Stimulated activated memory B cell treated with anti-CD40 and anti-IgM and Interleukin-4, amounts not matched to agents 10 μg/mL and 1 μg/mL and 100 μg/mL, for 72 hours (primary cell): ENCODE measurements at places on chromosomes 2 and 18.

DNA sequence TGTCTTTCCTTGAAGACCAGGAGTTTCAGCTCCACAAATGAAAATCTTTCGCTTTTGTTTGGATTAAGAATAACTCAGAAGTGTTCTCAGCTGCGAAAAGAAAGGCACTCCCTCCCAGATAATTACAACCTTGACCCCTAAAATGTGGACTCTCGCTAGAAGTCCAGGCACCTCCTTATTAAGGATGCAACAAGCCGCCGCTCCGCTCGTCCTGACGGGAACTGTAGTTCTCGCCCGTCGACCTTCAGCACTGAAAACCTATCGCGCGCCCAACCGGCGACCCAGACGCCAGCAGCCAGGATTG lies 559 bp downstream of the IMMT start:
- ATAC-seq = no peak

DNA sequence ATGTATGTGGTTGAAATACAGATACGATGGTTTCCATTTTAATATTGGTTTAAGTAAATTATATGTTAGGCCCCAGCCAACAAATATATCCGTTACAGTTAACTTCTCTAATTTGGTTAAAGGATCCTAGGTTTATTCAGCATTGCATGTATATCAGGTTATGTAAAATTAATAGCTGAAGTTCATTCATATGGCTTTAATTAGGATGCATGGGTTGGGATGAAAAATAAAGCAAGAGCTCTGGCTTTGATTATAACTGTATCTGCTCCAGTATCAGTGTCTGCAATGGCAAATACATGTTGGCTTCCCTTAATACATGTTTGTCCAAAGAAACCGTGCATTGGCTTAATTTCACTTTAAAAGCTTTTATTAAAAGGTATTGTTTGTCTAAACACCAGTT lies 435.7 kb upstream of the SETBP1 start:
- ATAC-seq = no peak

- no peak for ATAC-seq
These were observed 49.5 kb upstream of the ACYP2 start for GRCh38 chr2:54065891-54066290.

- ATAC-seq = no peak
These were observed 42.2 kb downstream of the KANSL1L start for GRCh38 chr2:210128961-210129360.

DNA sequence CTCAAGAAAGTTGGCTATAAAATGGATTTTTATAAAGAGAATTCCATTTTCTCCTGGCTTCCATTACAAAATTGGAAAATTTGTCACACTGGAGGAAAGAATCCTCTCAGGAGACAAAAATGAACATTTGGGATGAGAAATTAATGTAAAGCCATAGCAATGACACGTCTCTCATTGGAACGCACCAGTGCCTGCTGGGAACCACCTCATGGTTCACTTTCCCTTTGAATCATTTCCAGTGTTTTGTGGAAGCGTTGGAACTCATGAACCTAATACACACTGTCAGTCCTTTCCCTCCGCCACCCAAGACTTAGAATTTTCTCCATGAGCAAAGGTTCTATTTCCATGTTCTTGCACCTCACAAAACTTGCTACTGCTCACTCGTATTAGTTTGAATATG lies 21.0 kb upstream of the NRP2 start:
- no peak for ATAC-seq

DNA sequence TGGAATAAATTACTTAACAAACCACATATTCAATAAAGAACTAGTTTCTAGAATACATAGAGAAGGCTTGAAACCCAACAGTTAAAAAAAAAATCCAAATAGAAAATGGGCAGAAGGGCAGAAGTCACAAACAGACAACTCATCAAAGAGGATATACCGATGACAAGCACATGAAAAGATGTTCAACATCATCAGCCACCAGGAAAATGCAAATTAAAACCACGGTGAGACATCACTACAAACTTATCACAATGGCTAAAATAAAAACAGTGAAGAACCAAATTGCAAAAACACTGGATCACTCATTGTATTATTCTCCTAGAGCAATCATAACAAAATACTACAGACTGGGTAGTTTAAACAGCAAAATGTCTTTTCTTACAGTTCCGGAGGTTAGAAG lies 14.5 kb downstream of the SESTD1 start:
- no peak for ATAC-seq

DNA sequence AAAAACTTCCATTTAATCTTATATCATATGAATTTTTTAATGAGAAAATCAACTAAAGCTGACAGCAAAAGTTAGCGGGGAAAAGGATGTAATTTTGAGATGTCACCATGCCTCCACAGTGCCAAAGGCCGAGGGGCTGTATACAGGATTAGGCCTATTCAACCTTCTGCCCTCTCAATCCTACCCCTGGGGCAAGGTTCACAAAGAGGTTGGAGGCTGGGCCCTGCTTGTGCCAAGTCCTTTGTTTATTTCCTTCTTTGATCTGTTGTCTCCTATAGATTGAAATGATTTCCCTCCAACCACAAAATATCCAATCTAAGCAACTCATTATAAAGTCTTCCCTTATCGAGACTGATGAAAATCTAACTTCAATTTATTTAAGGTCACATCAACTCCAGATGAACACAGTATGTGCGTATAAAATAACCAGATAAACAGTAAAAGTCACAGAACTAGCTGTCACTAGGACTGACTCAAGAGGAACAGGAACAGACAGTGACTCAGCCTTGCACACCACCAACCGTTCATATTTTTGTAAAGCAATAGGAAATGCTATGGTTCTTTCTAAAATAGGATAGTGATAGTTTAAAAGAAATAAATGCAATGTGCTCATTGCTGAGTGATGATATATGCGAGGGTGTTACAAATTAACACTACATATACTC lies 95.8 kb downstream of the SLC25A12 start:
- ATAC-seq = no peak

DNA sequence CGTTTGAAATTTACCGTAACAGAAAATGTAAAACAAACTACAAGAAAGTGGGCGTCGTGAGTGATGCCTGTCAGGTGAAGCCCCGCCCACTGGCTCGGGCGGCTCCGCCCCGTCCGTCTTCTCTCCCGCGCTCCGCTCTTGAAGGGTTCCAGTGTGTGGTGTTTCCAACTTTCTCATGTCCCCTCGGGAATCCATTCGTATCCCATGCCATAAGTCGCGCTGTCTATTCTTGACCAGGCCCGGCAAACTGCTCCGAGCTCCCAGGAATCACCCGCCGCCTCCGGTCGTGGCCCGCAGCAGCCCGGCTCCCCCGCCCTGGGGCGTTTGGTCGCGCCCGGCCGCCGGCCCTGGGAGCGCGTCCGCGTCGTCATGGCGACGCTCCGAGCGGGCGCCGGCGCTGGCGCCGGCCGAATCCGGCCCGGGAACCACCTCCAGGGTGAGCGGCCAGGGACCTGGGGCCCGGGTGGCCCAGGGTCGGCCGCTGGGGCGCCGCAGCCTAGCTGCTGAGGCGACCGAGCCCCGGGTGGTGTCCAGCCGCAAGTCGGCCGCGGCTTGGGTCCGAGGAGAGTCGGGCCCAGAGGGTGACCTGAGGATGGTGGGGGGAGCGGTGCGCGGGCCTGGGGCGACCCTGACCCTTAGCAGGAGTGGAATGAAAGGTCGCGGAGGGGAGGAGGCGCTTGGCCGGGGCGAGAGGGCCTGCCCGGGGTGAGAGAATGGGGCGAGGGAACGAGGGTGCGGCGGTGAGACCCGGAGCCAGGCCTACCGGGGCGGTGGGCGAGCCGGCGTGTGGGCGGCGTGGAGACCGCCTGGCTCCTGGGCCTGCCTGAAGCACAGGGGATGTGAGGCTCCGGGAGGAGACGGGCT lies at the start of gene CFAP221:
TSS of gene CFAP221 (plus strand) at position 375 of the 864 bp plus-strand sequence. CDS start 1,683 bp downstream, outside the sequence.
- peak; percentile 63 for ATAC-seq

- no peak for ATAC-seq
These were observed 390.9 kb upstream of the VWC2L start for GRCh38 chr2:214019973-214020345.

DNA sequence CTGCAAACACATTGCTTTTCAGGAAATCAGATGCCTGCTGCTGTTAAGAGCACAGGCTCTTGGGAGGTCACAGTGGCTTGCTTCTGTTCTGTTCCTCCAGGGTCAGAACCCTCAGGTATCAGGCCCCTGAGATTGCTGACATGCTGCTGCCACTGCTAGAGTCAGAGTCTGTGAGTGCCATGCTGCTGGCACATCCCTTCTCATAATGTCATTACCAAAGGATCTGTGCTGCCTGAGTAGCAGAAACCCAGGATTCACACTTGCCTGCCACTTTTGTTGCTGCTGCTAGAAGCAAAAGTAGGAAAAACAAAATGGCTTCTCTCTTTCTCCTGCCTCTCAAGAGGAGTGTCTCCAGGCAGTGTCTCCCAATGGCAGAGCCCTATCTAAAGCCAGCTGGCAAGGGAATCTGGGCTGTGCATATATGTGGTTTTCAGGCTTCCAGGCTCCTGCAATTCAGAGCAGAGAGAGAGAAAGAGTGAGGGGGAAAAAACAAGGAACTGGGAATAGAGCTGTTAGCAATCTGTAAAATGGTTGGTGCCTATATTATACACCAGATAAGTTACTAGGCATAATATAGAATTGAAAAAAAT lies 180.3 kb downstream of the MYCN start:
- no peak for ATAC-seq

- ATAC-seq = no peak
These were observed 68.1 kb downstream of the DYM start for GRCh38 chr18:49392352-49392751.

- ATAC-seq = no peak
These were observed 79.7 kb upstream of the IGFBP5 start for GRCh38 chr2:216775043-216775453.

DNA sequence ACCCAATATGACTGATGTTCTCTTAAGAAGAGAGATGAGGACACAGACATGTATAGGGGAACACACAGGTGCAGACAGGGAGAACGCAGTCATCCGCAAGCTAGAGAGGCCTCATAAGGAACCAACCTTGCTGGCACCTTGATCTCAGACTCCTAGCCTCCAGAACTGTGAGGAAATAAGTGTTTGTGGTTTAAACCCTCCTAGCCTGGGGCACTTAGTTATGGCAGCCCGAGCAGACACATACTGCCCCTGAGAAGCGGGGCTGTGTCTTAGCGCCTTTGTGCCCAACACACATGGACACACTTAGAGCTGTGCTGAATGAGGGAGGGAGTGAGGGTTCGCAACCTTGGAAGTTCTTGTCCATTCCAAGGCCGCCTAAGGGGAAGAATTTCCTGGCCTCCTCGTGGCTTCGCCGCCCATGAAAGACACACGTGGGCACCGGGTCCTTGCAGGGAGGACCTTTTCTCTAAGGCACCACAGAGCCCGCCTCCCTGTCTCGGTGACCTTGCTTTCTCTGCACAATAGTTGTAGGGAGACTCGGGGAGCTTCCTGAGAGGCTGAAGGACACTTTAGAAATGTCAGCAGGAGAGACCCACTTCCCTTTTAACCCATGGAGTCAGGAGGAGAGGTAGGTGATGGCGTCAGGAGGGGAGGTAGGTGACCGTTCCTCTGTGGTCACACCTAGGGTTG lies 224.5 kb upstream of the HDAC4 start:
- no peak for ATAC-seq

DNA sequence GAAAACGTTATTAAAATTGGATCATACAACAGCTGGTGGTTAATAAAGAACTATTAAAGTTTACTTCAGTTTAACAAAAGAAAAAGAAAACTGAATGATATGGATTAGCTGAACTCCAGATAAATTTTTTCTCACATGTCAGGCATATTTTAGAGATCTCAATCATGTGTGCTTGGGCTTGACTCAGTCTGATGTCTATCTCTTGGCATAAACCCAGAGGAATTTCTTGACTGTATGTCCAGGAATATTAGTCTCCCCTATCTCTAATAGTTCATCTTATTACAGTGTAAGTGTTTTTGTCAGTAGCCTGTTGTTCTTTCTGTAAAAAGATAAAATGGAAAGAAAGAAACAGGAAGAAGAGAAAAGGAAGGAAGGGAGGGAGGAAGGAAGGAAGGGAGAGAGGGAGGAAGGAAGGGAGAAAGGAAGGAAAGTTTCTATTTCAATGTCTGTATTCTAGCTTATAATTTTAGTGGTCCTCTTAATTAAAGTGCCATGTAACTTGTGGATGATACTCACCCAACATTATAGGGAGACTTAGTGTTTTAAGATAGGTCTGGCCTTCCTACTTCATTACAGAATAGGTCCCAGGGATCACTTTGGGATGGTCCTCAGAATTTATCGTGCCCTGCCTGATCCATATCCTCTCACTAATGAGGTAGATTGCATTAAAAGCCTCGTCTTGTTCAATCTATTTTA lies 99.7 kb upstream of the UGP2 start:
- ATAC-seq = no peak

DNA sequence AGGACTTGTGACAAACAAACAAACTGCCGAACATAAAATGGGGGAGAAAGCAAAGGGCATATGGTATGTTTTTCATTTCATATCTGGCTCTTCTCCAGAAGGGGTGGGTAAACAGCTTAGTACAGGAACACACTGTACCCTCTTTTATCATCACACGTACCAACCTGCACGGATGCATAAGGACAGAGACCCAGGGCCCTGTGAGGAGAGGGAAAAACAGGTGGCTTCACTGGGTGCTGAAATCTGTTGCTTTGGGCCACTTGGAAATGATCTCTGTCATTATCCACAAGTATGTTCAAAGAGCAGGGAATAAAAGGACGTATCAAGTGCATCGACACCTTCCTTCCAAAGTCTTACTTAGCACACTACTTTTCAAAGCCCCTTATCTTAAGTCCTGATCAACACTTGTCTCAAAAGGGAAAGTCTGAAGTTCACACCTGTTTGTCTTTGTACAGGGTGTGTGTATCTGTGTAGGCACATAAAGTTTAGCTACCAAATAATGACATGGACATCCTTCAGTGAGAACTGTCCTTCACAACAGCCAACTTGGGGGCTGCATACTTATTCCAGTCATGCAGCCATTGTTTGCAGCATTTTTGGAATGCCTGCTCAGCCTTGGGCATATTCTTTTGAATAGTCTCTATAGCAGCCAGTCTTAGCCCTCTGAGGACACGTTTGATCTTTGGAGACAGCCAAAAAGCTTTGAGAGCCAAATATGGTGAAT lies 60.6 kb downstream of the IRS1 start:
- ATAC-seq = no peak

GRCh38 chr2:149068996-149069888 lies 30.7 kb downstream of the LYPD6B start:
- ATAC-seq = no peak

- ATAC-seq = no peak
These were observed 1099.9 kb downstream of the DPP10 start for GRCh38 chr2:115542331-115542730.
